ENCODE measurements at places on chromosomes 11 and 22. TPM values are rescaled to one million over a fixed set of nuclear protein-coding genes. Genes with fewer than 3 reads are reported as not detected.

The APOL1 gene
- total RNA-seq, result 3.2 TPM

The OR5T1 gene
- not detected for total RNA-seq

The TYR gene
- not detected for total RNA-seq

The OR8D1 gene
- total RNA-seq, result not detected

The NPAS4 gene
- total RNA-seq, result not detected

The PANX3 gene
- not detected for total RNA-seq

The ZNF214 gene
- total RNA-seq, result 4.3 TPM

The SEPTIN5 gene
- 8.2 TPM for total RNA-seq

The MEI1 gene
- 0.35 TPM for total RNA-seq

The TMEM184B gene
- total RNA-seq, result 11.6 TPM

The CEP126 gene
- 0.47 TPM for total RNA-seq

The RBMXL2 gene
- total RNA-seq, result not detected

The ACRV1 gene
- total RNA-seq, result not detected

The C22orf39 gene
- total RNA-seq, result 19.4 TPM

The TBX10 gene
- not detected for total RNA-seq

The DEFB131B gene
- total RNA-seq, result not detected

The GNAZ gene
- 2.0 TPM for total RNA-seq

The CSTF3 gene
- 8.2 TPM for total RNA-seq

The SMIM38 gene
- total RNA-seq, result 6.2 TPM

The VSTM5 gene
- 0.18 TPM for total RNA-seq

The ZFTA gene
- 5.6 TPM for total RNA-seq

The PIWIL4 gene
- total RNA-seq, result 4.7 TPM

The PAMR1 gene
- total RNA-seq, result 4.8 TPM

The FAR1 gene
- total RNA-seq, result 16.9 TPM

The TENM4 gene
- total RNA-seq, result 2.0 TPM

The CPSF7 gene
- 49.7 TPM for total RNA-seq

The TRIM48 gene
- not detected for total RNA-seq

The ME3 gene
- total RNA-seq, result 8.7 TPM

The SLC36A4 gene
- total RNA-seq, result 4.7 TPM

The MOGAT2 gene
- total RNA-seq, result not detected

The DCDC1 gene
- 1.2 TPM for total RNA-seq

The LRRC56 gene
- total RNA-seq, result 1.8 TPM

The CRYBB3 gene
- 0.31 TPM for total RNA-seq

The AP2A2 gene
- 40.0 TPM for total RNA-seq

The P2RY6 gene
- total RNA-seq, result 4.1 TPM

Data from pancreas (tissue), 10 donors.